ENCODE measurements at places on chromosomes 13 and 19.

DNA sequence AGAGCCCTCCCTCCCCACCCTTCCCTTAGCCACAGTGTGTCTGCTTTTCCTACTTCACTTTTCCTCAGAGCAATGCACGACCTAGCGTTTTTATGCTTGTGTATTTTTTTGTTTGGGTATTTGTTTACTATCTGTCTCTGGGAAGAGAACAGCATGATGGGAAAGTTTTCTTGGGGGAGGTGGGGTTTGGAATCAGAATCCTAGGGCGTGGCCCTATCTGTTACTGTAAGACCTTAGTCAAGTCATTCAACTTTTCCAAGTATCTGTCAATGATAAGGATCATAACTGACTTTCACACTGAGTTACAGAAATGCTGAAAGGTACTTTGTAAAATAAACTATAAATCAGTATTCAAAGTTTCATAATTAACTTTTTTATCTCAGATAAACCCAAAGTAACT, 146.3 kb upstream of the WASF3 start:
- DNase-seq = no peak

DNA sequence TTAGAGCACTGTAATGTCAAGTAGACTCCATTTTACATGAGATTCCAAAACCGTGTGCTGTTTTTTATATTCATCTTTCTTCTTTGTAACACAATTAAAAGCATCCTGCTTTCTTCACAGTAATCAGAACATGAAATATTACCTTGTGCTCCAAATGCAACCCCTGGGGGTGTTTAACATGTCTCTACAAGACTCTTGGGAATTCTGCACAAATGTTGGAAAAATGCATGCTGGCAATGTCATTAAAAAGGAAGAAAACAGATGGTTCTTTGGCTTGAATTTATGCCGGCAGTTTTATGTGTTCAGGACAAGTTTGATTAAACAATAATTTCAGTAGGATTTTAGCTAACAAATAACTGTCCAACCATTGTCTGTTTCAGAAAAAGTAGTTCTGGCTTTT, 159.1 kb downstream of the LIG4 start:
- DNase-seq = no peak

DNA sequence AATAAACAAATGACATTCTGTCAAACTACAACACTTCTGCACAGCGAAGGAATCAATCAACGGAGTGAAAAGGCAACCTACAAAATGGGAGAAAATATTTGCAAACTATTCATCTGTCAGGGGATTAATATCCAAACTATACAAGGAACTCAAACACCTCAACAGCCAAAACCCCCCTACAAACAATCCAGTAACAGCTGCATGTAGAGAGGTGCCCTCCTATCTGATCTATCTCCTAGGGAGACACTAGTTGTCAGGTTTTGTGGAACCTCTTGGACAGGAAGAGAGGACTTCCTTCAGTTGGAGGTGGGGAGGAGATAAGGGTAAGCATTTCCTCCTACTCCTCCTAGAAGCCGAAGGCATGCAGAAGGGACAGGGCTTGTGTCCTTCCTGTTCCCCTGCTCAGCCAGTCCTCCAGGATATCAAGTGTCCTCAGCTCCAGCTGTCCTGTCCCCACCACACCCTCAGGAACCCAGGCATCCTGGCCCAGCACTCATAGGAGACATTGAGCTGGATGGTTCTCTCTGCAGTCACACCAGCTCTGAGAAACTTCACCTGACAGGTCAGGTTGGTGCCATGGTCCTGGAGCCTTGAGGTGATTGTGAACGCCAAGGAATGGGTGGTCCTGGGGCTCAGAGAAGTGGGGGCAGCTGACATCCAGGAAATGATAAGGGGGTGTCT, 9.8 kb upstream of the SIGLEC8 start:
- DNase-seq = no peak

GRCh38 chr13:47133011-47133445, 236.2 kb upstream of the HTR2A start:
- DNase-seq = no peak

DNA sequence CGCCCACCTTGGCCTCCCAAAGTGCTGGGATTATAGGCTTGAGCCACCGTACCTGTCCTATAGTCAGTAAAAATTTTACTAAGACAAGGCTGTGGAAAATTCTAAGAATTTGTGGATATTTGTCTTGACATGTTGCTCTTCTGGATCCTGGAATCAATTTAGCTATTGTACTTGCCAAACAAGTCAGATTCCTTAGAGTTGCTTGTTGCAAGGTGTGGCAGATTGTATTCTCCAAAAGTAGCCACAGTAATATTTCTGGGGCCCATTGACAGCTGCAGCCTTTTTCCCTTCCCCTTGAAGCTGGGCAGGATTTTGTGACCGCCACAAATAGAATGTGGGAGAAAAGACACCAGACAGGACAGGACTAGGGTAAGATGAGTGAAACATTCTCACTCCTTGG, 98.8 kb upstream of the TMTC4 start:
- DNase-seq = no peak

- DNase-seq = no peak
Measured at GRCh38 chr13:102678339-102679107, 16.3 kb downstream of the METTL21C start.

DNA sequence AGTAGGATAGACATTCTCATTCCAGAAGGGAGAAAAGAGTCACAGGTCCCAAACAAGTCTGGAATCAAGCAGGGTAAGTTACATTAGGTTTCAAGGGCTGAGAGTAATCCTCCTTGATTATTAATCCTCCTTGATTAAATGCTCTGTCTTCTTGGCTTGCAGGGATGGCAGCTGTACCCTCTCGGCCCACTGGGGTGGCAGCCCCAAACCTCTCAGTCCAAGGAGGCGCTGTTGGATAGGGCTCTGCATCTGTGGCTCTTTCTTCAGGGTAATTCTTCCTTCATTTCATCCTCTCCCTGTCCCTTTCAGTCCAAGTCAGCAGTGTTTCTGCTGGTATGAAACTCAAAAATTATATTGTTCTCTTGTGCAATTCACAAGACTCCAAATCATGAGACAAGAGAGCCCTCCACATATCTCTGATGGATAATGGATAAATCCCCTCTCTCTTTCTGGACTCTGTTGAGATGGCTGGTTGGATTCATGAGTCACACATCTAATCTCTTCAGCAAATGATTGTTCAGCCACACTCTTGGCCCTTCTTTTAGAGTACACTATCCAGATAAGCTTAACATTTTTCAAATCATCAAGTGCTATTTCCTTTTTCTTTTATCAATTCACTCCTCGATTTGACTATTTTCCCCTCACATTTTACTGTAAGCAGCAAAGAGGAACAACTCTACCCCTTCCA, 323.7 kb upstream of the HTR2A start:
- no peak for DNase-seq

DNA sequence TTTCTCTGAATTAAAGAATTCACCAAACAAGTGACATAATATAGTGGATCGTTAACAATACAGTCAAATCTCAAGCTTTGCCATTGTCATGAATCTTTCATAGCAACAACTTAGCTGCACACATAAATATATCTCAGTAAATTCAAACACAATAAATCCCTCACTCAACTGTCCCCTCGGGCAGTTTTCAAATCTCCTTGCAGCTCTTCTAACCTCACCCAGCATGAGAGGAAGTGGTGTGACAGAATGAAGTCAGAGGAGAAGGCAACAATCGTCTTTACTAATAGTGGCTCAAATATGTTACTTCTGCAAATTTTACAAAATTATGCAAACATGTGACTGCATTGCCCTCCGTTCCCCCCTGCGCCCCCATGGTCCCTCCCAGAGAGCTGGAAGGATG, 148.2 kb downstream of the RAP2A start:
- no peak for DNase-seq

- no peak for DNase-seq
Measured at GRCh38 chr13:49690133-49690994, 922 bp downstream of the EBPL start.

- no peak for DNase-seq
Measured at GRCh38 chr13:102693776-102694175, 1.1 kb downstream of the METTL21C start.

GRCh38 chr19:9863759-9864158, 28.6 kb downstream of the PIN1 start:
- no peak for DNase-seq

DNA sequence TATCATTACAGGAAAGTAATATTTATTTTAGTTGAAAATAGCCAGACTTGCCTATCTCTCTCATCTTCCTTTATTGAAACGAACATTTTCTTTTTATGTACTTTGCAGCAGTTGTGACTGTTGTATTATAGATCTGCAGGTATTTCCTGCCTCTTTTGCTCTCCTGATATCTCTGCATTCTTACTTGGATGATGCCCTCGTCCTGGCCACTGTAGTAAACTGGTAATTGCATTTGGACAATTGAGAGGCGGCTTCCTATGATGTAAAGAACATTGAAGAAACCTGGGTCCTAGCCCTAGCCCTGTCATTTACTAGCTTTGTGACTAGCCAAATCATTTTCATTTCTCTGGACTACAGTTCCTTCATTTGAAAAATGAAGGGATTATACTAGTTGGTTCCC, 6.4 kb downstream of the ARHGAP35 start:
- no peak for DNase-seq

- no peak for DNase-seq
Measured at GRCh38 chr13:38473305-38473704, 123.7 kb downstream of the UFM1 start.

DNA sequence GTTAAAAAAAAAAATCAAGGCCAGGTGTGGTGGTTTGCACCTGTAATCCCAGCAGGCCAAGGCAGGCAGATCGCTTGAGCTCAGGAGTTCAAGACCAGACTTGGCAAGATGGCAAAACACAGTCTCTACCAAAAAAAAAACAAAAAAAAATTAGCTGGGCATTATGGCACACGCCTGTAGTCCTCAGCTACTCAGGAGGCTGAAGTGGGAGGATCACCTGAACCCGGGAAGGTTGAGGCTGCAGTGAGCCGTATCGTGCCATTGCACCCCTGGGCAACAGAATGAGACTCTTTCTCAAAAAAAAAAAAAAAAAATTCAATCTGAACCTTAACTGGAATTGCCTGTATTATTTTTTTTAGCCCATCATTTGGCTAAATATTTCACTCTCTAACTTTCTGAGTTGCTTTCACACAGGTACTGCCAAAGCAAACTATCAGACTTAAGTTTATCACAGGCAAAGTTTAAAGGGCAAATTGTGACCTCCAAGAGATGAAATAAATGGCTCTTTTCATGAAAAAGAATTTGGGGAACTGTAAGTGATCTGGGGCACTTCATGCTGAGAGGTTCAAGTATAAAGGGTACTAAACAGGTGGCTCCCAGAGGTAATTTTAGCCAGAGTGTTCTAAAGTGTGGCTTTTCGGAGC, 14.7 kb upstream of the SLC25A30 start:
- DNase-seq = no peak

GRCh38 chr19:49875857-49876421, 1.2 kb downstream of the AKT1S1 start:
- peak; percentile 15 for DNase-seq

- DNase-seq = peak; percentile 36
Measured at GRCh38 chr13:24220086-24220703, 59.7 kb downstream of the SPATA13 start.

- no peak for DNase-seq
Measured at GRCh38 chr19:30692879-30693503, 320.8 kb downstream of the ZNF536 start.

DNA sequence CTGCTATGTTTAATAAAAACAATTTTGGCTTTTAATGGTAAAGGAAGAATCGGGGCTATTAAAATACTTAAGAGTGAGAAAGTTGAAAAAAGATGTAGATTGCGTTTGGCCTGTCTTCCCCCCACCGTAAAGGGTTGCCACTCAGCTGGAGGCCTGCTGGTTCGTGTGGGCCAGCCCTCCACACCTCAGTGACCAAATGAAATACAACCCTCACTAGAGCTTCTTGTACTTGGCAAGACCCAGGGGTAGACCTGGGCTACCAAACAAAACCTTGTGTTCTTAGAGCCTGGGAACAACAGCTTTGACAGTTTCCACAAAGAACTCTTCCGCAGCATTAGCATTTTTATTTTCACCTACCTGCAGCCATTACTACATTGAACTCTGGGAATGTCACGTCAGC, 152.8 kb upstream of the PABPC3 start:
- DNase-seq = no peak

- no peak for DNase-seq
Measured at GRCh38 chr13:48748681-48749080, 95.0 kb downstream of the CYSLTR2 start.

DNA sequence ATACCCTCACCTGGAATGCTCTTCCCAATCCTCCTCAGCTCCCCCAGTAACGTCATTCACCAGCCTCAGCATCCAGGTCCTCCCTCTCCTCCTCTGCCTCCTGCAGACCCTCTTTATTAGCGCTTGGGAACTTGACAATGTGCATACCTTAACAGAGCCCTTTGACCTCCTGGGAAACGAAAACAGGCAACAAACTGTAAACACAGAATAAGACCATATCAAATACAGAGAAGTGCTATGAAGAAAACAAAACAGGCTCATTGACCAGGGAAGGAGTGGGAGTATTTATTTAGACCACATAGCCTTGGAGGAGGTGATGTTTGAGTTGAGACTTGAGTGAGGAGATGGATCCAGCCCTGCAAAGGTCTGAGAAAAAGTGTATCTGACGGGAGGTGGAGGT, 107.9 kb upstream of the SLC7A1 start:
- DNase-seq = no peak

- peak; percentile 45 for DNase-seq
Measured at GRCh38 chr19:55384131-55384919, at the start of gene TMEM238. TMEM238 (minus strand) TSS chr19:55384292; CDS start chr19:55384259, 33 bp downstream.

DNA sequence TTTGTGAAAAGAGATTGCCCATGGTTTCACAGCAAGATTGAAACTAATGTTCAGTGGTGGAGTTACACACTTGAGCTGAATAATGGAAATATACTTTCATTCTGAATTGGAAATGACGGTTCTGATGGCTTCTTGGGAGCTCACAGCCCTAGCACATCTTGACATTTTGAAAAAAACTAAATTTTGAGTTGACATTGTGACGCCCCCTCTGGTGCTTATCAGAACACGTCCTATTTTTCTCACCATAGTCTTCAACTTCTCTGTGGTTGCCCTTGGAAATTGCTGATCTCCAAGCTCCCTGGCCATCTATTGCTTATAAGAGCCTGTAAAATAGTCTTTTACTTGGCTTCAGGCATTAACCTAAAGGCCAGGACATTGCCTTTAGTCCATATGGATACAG, 202.1 kb downstream of the OXGR1 start:
- DNase-seq = no peak

DNA sequence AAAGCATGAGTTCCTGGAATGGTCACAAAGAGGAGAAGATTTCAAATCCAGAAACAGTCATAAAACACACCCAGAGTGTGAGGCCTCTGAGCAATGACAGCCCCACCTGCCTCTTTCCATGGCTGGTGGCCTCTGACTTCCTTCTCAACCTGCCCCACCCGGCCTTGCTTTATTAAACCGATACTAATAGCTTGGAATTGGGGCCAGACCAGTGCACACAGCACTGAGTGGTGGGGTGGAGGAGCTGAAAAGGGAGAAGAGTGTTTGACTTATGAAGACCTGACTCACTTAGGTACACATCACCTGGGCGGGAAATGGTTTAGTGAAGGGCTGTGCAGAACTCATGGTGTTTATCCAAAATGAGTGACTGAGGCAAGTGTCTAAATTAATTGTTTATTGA, 20.7 kb upstream of the CEACAM6 start:
- peak; percentile 93 for DNase-seq

DNA sequence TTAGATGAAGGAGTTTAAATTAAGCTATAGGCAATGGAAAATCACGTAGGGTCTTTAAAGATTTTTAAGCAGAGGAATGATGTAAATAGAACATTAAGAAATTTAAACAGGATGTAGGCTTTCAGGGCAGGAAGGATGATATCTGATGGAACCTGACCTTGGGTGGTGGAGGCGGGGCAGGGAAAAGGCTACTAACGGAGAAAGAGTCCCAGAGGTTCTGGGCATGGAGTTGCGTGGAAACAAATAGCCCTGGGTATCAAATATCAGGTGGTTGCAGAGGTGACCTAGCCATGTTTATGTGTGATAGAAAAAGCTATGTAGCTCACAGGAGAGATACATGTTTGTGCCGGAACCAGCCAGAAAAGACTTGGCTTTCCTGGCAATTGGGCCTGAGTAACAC, 7.8 kb upstream of the CDK8 start:
- DNase-seq = no peak

All from NCI-H774 (cell line).